Stimulated activated CD4-positive, alpha-beta T cell treated with anti-CD3 and anti-CD28 coated beads, Interleukin-4, amount 100 ng/mL, for 24 hours (primary cell): ENCODE measurements at places on chromosomes 2 and 18.

- DNase-seq: peak; percentile 11
These were observed 65.8 kb upstream of the CABLES1 start for GRCh38 chr18:23069481-23069880.

GRCh38 chr2:78351208-78351607 is 674.3 kb upstream of the REG3G start:
- no peak for DNase-seq

- DNase-seq: no peak
These were observed 14.1 kb upstream of the GCG start for GRCh38 chr2:162166174-162166573.

- DNase-seq: no peak
These were observed 123.3 kb downstream of the HDAC4 start for GRCh38 chr2:239277401-239278085.

GRCh38 chr2:2573658-2574293 is 242.7 kb upstream of the MYT1L start:
- DNase-seq: no peak

GRCh38 chr18:41457765-41458326 is 497.2 kb upstream of the PIK3C3 start:
- DNase-seq: no peak

GRCh38 chr2:24280161-24280560 is 80.2 kb downstream of the ITSN2 start:
- DNase-seq: no peak
